ENCODE measurements at places on chromosomes 1 and 21.

- no peak for DNase-seq
These were observed 363.7 kb downstream of the SETD4 start for GRCh38 chr21:35696644-35697043.

GRCh38 chr1:29498126-29499103 is 262.1 kb downstream of the PTPRU start:
- DNase-seq: no peak

- no peak for DNase-seq
These were observed 41.1 kb downstream of the PRKAA2 start for GRCh38 chr1:56686169-56686568.

DNA sequence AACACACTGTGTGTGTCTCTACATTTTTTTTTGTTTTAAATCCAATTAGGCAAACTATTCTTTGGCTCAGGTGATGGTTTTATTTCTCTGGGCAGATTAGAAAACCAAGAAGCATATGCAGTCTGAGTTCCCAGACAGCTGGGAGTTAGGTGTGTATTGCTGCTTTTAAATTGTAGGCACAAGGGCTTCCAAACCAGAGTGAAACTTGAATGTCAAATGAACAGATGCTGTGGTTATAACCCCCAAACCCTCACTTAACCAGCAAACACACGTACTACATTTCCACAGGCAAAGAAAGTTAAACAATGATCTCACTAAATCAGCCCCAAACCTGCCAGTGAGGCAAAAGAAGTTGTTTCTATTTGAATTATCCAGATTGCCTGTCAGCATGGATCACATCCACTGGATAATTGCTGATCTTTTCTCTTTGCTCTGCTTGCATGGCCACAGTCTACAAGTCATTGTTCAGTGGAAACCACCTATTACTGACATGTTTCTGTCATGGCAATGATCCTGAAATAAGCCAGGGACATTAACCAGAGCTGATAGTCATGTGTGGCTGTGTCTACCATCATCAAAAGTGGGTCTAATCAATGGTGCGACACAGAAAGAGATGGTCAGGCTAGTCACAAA is 576.5 kb upstream of the PLXNA2 start:
- no peak for DNase-seq

DNA sequence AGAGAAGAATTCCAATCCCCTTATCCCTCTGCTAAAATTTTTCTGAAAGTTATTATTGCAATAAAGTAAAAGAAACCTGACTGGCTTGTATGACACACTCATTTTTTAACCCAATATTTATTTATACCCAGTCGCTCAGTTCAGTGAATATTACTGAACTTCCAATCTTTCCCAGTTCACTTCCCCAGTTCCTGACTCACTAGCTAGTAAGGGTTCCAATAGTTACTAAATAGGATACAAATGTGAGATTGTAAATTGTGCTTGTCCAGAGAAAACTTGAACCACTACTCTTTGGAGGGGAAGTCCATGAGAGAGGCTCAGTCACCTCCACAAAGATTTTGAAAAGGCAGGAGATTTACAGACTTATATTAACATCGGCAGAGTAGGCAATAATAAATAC is 31.4 kb downstream of the PRDX6 start:
- no peak for DNase-seq

- DNase-seq: no peak
These were observed 8.1 kb upstream of the SRM start for GRCh38 chr1:11067716-11068599.

GRCh38 chr1:157523774-157524493 is 28.4 kb downstream of the FCRL5 start:
- no peak for DNase-seq

DNA sequence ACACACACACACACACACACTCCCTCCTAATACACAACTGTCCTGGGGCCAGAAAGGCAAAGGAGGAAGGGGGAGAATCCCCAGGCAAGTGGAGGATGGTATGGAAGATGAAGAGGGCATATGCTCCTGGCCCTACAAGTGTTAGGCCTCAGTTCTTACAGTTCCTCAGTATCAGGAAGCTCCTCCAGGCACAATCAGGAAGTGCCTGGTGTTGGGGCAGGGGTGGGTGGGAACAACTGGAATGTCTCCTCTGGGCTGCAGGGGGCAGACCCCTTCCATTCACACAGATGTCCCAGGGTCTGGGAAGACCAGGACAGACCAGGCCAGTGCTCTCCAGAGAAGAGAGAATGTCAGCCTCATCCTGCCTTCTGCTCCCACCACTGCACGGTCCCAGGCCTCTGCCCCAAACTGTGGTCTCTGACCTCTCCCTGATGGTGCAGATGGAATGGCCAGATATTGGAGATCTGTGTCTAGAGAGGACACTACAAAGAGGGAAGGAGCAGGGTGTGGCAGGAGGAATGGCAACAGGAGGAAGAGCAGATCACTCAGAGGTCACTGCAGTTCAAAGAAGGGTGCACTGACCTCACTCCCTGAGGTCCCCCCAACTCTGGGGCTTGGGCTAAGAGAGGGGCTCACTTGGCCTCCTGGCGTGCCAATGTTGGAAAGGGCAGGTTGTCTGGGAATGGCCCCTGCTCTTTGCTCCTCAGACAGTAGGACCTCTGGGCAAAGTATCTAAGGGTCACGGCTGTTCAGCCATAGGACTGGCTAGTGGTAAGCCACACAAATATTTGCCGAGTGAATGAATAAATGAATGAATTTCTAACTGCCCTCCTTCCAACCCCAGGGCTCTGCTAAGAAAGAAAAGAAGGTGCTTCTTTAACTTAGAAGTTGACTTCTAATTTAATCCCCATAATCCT is 2.5 kb upstream of the DENND2D start:
- DNase-seq: no peak

- no peak for DNase-seq
These were observed 15.2 kb downstream of the RIPK4 start for GRCh38 chr21:41751611-41752011.

DNA sequence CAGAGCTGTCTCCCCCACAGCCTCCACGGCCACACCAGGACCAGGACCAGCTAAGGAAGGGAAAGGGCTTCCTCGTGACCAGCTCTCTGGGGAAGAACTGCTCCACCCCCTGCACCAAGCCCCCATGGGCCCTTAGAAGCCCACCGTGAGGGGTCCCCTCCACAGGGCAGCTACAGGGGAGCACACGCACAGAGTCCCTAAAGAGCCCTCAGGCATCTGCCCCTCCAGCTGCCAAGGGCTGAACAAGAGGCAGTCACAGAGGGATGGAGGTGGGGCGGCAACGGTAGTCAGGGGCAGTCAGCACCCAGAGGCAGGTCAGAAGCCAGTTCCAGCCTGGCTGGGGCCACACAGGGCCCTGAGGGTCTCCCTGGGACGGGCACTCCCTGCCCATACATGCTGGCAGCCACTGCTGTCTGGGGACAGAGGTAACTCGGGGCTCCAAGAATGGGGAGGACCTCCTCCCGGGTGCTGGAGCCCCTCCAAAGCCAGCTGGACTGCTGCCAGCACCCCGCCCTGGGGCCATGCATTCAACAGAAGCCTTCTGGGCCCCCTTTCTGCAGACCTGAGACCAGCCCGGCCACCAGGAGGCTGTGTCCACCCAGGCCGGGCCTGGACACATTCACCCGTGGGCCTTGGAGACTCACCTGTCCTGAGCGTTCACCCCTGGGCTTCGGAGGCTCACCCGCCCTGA is 18.7 kb downstream of the SLC19A1 start:
- no peak for DNase-seq
